IPS DF 19.7 (cell line): ENCODE measurements at places on chromosomes 1 and 21.

DNA sequence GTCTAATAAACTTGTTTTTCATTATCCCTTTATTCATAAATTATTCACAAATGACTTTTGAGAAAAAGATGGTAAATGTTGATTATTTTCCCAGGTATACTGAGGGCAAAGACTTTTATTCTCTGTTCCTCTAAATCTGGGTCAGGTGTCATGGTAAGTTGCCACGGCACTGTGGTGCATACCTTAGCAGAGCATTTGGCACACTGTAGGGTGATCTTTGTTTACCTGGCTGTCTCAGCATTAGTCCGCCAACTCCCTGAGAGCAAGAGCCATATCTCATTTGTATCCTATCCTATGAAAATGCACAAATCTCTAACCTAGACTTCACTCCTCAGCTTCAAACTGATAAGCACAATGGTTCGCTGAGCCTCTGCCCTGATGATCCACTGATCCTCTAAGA is 24.9 kb downstream of the GDAP2 start:
- no peak for DNase-seq

DNA sequence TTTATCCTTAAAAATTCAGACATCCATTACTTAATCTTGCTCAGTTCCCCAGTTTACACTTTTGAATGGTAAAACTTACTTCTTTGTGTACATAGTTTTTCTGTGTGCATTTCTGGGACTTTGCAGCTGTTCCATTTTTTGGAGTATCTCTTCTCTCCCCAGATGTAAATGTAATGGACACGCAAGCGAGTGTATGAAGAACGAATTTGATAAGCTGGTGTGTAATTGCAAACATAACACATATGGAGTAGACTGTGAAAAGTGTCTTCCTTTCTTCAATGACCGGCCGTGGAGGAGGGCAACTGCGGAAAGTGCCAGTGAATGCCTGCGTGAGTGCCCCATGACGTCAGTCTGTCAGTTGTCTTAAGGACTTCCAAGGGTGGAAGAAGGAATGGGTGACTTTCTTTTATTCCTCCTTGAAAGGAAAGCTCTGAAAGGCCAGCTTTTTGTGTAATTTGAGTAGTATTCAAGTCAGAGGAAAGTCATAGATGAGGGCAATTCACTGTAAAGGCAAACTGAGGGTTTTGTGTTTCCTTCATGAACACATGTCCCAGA is 75.7 kb upstream of the LAMC2 start:
- no peak for DNase-seq

GRCh38 chr1:183842795-183843144 is 37.9 kb downstream of the RGL1 start:
- DNase-seq, result no peak

DNA sequence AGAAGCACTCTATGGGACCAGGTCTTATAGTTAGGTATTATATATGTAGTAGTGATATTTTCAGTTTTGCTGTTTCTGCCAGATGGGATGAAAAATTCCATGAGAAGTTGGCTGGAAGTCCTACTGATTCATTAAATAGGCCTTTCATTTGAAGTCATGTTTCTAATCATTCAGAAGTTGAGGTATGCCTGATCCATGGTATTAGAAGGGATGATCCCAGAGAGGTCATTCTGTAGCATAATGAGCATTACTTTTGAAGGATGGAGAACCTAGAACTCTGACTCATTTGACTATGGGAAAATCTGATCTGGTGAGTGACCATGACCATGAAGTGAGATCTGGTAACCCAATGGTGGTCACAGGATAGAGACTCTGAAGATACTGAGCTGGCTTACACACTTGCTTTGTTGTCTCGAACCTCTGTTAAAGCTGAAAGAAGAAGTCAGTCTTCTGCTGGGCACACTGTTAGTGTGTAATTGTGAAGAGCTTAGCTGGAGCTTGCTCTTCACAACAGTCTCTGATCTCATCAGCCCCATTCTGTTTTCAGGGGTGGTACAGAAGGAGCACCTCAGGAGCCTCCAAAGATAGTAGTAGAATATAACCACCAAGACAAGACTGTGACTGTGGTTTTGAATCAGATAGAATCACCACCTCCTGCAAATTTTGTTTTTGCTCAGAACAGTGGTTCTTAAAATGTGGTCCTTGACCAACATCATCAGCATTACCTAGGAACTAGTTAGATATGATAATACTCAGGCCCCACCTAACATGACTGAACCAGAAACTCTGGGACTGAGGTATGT is 9.0 kb downstream of the MGST3 start:
- DNase-seq, result no peak

GRCh38 chr1:162859191-162859590 is 1.8 kb downstream of the CCDC190 start:
- no peak for DNase-seq

- no peak for DNase-seq
Observed at GRCh38 chr1:1344655-1345361, 4.4 kb downstream of the DVL1 start.

- no peak for DNase-seq
Observed at GRCh38 chr1:27071049-27071416, 58.4 kb upstream of the TENT5B start.

DNA sequence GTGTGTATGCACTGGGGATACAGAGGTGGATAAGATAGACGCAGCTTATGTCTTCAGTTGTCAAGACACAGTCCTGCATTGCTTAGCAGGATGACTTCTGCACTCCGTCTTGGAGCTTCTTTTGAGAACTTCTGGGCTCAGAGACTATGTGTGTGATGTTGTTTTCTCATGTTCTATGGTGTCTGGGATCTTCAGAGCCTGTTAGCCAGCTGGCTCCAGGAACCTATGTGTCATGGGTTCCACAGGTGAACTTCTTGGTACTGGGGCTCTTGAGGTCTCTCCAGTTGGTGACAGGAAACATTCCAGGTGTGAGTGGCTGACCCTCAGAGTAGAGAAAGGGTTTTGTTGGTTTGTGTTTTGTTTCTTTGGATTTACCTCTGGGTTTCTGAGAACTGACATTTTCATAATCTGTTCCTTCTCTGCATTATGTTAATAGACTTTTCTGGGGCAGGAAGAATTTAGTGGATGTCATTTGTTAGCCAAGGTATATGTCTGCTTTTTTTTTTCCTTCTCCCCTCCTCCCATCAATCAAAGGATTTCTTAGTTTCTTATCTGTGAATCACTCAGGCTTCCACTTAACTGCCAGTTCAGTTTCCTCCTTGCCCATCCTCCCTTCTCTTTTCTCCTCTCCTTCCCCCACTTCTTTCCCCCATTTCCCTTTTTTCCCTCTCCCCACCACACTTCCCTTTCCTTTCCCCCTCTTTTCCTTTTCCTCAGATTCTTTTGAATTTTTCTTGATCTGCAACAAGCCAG is 18.1 kb downstream of the FGGY start:
- DNase-seq, result no peak

- no peak for DNase-seq
Observed at GRCh38 chr1:225514671-225515081, 86.8 kb upstream of the LBR start.
